H1 (cell line): ENCODE measurements at places on chromosomes 13 and 19.

- DNase-seq = no peak
Observed at GRCh38 chr19:41403181-41403970, 5.8 kb downstream of the BCKDHA start.

GRCh38 chr13:25887962-25888655 is 163.7 kb downstream of the SHISA2 start:
- DNase-seq = no peak

- DNase-seq = peak; percentile 88
Observed at GRCh38 chr19:58538257-58539168, 5.4 kb upstream of the TRIM28 start.

GRCh38 chr19:34713262-34713637 is 20.8 kb upstream of the ZNF181 start:
- no peak for DNase-seq

GRCh38 chr13:32031025-32031814 is at the start of gene FRY:
Gene FRY (plus strand): TSS chr13:32031774. CDS start chr13:32031796, 22 bp downstream.
- DNase-seq = peak; percentile 58

- DNase-seq = no peak
Observed at GRCh38 chr19:14116525-14116917, 1.0 kb downstream of the PRKACA start.

- no peak for DNase-seq
Observed at GRCh38 chr13:80131204-80131603, 209.7 kb downstream of the SPRY2 start.

DNA sequence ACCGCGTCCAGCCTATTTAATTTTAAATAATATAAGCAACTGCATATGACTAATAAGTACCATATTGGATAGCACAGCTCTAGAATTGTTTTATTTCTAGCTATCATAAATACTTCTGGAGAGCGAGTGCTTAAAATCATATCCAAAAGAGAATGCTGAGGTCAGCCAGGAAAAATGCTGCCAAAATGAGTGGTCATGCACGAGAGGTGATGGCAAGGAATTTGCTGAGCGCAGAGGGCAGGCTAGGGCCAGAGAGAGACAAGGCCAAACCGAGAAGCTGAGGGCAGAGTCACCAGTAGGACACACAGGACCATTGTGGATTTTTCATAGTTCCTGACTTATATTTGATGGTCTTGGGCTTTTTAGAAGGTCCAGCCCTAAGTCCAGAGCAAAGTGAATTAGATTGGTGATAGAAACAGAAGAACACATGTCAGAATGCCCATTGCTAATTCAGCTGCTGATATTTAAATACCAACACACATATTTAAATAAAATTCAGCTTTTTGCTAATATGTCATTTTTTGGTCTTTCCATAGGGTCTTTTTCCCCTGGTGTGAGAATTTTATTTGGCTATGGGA is 33.6 kb upstream of the UBL3 start:
- DNase-seq = no peak

DNA sequence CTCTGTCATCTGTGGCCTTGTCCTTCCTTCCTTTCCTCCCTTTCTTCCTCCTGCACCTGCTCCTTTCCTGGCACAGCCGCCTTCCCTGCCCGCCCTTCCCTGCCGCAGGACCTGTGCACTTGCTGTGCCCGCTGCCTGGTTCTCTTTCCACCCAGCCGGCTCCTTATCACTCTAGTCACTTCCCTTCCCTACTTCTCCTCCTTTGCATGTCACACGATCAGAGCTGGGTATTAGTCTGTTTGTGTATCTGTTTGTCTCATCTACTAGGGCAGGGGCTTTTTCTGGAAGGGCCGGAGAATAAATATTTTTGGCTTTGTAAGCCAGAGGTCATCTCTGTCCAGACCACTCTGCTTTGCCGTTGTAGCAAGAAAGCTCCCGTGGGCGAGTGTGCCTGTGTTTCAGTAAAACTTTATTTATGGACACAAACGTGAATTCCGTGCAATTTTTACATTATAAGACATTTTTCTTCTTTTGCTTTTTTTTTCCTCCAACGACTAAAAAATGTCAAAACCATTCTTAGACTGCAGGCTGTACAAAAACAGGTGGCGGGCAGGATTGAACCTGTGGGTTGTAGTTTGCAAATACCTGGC is 6.1 kb downstream of the KDM4B start:
- no peak for DNase-seq

DNA sequence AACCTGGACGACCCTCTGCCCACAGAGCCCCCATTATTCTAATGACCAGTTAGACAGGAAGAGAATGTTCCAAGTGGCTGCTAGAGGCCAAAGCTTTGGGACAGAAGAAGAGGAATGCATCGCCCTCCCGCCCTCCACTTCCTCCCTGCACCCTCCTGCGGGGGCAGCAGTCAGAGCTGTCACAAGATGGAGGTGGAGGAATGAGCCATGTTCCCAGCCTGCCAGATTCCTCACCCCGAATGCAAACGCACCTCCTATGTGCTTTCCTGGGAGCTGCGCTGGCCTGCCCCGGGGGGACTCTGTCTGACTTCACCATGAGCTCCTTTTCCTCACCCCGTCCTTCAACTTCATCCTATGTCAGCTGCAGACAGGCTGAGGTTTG is 1.7 kb downstream of the YJEFN3 start:
- DNase-seq = no peak

DNA sequence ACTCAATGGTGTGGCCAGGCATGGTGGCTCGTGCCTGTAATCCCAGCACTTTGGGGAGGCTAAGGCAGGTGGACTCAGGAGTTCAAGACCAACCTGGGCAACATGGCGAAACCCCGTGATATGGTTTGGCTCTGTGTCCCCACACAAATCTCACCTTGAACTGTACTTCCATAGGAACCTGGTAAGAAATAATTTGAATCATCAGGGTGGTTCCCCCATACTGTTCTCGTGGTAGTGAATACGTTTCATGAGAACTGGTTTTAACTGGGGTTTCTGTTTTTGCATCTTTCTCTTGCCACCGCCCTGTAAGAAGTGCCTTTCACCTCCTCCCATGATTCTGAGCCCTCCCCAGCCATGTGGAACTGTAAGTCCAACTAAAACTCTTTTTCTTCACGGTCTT is 49.6 kb downstream of the USP12 start:
- DNase-seq = no peak

GRCh38 chr13:106468744-106469590 is 66.5 kb downstream of the EFNB2 start:
- no peak for DNase-seq

- DNase-seq = no peak
Observed at GRCh38 chr19:38698225-38699026, 45.8 kb downstream of the CAPN12 start.

GRCh38 chr13:44153496-44153895 is 220.1 kb upstream of the SERP2 start:
- no peak for DNase-seq

GRCh38 chr13:95234242-95234641 is 67.0 kb downstream of the ABCC4 start:
- no peak for DNase-seq

GRCh38 chr19:39827216-39827615 is 6.7 kb downstream of the DYRK1B start:
- DNase-seq = no peak

DNA sequence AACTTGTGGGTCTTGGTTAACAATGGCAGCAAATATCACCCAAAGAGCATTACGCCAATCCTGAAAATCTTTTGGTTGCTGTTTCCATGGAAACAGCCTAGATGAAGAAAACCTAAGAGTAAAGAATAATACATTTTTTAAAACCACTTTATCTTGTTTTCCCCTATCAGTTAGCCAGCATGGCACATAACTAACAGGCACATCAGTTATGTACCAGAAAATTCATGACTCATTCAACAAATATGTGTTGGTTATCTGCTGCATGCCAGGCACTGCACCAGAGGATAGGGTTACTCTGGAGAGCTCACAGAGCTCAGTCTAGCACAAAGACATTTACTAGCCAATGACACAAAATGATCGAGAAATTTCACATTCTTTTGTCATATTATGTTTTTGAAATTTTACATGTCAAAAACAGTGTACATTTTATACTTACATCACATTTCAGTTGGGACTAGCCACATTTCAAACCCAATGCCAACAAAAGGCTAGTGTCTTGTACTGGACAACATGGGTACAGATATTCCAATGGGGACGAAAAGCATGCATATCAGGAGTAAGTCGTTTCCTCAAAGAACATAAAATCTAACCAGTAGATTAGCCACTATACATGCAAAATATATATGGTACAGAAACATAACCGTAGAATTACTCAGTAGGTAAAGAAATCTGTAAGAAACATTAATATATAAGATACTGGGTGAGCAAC is 20.3 kb downstream of the LNX2 start:
- no peak for DNase-seq

DNA sequence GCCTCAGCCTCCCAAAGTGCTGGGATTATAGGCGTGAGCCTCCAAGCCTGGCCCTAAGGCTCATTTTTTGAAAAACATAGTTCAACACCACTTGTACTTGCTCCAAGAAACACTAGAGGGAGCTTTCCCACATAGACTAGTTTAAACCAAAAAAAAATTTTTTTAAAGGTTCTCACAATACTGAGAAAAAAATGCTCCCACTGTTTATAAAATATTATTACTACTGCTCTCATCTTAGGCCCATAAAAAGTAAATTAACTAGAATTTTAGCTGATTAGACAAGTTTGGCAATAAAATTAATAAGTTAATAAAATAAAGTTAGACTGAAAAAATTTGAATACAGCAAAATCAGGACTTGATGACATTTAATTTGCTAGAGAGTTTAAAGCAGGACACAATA is 109.5 kb downstream of the TBC1D4 start:
- no peak for DNase-seq

GRCh38 chr13:66809485-66809884 is 420.7 kb downstream of the PCDH9 start:
- no peak for DNase-seq

DNA sequence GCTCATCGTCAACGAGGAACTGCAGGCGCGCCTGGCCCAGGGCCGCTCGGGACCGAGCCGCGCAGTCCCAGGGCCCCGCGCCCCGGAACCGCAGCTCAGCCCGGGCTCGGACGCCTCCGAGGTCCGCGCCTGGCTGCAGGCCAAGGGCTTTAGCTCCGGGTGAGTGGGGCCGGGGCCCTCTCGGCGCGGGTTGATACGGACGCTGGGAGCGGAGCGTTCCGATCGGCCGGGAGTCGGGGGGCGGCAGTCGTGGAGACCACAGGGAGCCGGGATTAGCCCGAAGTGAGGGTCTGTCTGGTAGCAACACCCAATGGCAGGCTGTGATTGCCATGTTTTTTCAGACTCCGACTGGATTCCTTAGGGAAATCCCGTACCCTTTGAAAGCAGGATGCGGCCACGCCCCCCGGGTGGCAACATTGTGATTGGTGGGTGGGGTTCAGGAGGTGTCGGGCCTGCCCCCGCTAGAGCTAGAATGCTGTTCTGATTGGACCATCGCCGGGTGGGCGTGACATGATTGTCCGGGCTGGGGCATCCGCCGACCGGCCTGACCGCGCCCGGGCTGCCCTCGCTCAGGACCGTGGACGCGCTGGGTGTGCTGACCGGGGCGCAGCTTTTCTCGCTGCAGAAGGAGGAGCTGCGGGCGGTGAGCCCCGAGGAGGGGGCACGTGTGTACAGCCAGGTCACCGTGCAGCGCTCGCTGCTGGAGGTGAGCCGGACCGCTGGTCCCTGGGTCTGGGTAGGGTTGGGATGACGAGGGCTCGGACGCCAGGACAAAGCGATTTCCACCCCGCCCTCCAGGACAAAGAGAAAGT is 11.3 kb downstream of the EPS8L1 start:
- peak; percentile 99 for DNase-seq

DNA sequence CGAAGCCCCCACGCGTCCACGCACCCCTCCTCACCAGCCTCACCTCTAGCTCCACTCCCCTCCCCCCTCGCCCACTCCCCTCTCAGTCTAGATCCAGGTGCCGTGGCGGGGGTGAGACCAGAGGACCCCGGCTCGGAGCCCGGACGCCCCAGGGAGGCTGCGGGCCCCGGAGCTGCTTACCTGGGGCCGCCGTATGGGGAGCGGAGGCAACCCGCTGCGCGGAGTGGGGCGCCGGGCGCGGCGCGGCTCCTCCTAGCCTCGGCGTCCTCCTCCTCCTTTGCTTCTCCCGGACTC is 353 bp downstream of the ENOX1 start:
- no peak for DNase-seq

DNA sequence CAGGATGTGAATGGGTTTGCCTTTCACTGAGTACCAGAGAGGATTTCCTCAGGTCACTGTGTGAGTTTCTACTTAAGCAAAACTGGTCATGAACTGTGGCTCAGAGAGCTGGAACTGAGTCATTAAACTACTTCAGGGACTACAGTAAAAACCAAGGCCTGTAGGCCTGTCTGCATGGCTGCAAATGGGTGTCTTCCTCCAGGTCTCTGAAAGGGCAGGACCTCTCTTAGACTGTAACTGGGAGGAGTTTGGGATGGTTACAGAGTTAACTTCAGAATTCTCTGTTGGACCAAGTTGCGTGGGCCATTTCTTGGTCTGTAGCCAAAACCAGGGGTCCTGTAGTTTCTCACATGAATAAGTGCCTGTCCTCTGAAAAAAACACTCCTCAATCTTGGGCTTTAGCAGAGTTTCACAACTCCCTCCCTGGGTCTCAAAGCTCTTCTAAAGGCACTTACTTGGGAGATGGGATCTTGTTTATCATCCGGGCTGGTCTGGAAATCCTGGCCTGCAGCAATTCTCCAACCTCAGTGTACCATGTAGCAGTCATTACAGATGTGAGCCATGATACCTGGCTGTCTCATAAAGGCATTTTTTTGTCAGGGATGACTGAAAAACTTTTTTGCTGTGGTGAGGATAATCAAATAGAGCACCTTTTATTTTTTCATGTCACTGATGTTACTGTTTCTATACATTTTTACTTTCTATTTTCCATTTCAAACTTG is 19.7 kb downstream of the ZNF714 start:
- DNase-seq = no peak

DNA sequence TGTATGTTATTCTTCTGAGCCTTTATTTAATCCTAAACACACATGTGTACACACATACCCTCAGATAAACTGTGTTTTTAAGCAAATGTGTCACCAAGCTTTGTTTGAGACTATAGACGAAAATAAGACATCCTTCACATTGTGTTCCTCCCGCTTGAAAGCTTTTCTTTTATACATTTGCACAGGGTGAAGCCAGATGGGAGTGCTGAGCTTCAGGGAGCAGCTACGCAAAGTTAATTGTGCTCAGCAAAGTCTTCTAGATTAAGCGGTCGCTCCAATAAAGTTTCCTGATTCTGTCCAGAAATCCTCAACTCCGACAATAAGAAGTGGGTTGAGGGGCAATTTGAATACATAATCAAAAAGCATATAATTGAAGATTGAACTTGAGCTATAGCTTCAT is 117.2 kb upstream of the ARGLU1 start:
- DNase-seq = no peak

DNA sequence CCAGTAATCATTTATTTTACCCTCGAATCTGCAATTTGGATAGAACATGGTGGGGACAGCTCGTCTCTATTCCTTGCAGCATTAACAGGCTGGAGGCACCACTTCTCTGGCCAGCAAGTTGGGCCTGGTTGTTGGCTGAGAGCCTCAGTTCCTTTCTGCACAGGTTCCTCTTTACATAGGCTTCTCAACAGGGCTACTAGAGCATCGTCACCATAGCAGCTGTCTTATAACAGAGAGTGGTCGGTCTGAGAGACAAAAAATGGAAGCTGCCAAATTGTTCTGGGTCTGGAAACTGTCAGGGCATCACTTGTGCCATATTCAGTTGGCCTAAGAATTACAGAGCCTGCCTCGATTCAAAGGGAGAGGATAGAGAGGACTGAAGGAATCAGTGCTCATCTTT is 86.7 kb downstream of the DNAJC15 start:
- DNase-seq = no peak

- no peak for DNase-seq
Observed at GRCh38 chr19:32489971-32490370, 84.4 kb downstream of the DPY19L3 start.

GRCh38 chr19:34662919-34663318 is 14.0 kb downstream of the SCGB2B2 start:
- DNase-seq = no peak

- DNase-seq = no peak
Observed at GRCh38 chr13:59445812-59446211, 717.9 kb downstream of the DIAPH3 start.
